ENCODE measurements at places on chromosomes 11 and 22. TPM values are rescaled to one million over a fixed set of nuclear protein-coding genes. Genes with fewer than 3 reads are reported as not detected.

Gene HBE1
- not detected for total RNA-seq

GRCh38 chr11:75635066-75635862, 33.6 kb downstream of the MAP6 start:
- peak; percentile 29 for DNase-seq

- DNase-seq: no peak
Measured at GRCh38 chr22:32327596-32328171, 30.0 kb upstream of the RFPL3 start.

Gene ELFN2
- total RNA-seq: 0.05 TPM

Gene RAB3IL1
- total RNA-seq: 10.5 TPM

Gene CCDC116
- total RNA-seq: not detected

Gene FGF3
- not detected for total RNA-seq

DNA sequence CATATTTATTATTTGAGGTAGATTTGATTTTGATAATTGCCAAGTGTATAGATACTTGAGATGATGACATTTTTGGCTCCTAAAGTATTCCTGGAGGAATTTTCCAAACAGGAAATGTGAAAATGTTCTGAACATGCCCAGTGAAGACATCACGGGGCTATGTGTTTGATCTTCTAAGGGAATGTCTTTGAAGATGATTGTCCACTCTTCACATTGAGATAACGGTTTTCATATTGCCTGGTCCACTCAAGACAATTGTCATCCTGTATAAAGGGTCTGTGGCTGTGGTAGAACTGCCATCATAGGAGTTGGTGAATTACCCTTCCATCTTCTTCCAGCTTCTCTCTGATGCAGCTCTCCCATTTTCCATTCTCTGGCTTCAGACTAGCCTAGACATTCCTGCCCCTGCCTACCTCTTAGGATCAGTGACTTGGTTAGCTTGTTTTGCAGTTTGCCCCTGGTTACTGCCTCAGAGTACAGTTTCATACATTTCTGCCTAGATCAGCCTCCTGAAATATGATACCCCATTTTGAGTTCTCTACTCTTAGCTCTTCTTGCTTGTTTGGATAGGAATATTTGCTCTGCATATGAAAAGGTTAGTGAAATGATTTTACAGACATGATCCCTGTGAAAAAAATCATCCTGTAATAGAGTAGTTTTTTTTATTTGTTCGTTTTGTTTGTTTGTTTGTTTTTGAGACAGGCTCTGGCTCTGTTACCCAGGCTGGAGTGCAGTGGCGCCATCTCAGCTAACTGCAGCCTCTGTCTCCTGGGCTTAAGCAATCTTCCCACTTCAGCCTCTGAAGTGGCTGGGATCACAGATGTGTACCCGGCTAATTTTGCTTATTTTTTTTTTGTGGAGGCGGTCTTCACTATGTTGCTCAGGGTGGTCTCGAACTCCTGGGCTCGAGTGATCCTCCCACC, 111.4 kb upstream of the SORL1-AS1 start:
- DNase-seq: no peak

- DNase-seq: no peak
Measured at GRCh38 chr11:33063326-33063881, 24.0 kb downstream of the TCP11L1 start.

Gene OR8B3
- total RNA-seq: not detected

- DNase-seq: no peak
Measured at GRCh38 chr22:39917197-39917643, 16.3 kb downstream of the GRAP2 start.

Gene SRPRA
- total RNA-seq: 76.7 TPM

DNA sequence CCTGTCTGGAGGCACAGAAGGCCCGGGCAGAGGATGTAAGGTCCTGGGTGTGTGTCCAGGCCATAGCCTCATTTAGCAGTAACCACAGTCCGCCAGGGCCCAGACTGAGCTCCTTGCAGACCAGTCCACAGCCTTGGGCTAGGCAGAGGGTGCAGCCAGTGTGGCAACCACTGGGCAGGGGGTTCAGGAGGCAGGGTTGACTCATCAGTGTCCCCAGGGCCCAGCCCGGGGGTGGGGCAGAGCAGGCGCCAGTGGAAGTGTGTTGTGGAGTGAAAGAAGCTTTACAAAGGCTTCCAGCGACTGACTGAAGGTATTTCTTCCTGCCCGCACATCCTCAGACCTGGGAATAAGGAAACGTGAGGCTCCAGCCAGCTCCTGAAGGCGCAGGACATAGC, 27.7 kb upstream of the WNT11 start:
- peak; percentile 16 for DNase-seq

DNA sequence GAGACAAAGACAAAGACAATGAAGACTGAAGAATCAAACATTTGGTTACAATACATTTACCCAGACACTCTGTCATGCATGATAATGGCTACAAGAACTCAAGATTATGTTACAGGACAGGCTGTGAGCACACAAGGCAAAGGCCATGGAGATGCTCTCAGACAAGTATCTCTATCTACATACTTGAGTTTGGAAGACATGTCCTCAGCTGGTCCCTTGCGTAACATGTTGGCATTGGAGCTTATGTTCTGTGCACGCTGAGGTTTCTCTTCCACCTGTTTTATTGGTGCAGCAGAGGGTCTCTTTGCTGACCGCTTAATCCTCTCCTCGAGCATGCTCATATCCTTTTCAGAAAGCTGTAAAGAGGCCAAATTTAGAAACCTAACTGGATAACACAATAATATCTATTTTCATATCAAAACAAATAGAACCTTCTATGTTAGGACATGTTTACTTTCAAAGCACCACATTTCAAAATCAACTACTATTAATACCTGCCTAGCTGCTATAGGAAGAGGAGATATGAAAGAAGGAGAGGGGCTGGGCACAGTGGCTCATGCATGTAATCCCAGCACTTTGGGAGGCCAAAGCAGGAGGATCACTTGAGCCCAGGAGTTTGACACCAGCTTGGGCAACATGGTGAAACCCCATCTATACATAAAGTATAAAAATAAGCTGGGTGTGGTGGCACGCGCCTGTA, 41.6 kb downstream of the F2 start:
- no peak for DNase-seq

DNA sequence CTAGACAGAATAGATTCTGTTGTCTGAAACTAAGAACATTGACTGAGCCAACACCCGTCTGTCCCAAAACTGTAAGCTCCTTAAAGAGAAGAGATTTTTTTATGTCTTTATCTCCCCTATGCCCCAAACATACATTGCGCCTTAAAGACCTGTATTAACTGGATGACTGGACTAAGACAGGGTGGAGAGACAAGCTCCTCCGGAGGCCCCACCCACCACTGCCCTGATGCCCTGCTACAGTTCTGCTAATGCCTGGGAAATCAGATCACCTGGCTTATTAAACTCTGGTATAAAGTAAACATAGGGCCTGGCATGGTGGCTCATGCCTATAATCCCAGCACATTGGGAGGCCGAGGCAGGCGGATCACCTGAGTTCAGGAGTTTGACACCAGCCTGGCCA, 203.7 kb downstream of the TENM4 start:
- DNase-seq: no peak
